Activated CD4-positive, alpha-beta T cell treated with anti-CD3 and anti-CD28 coated beads, Interleukin-2, amount 10 ng/mL, durations not matched to agents 7 days and 5 days (primary cell): ENCODE measurements at places on chromosomes 1 and 21.

GRCh38 chr1:232301246-232301645 is 328.7 kb downstream of the SIPA1L2 start:
- no peak for DNase-seq

DNA sequence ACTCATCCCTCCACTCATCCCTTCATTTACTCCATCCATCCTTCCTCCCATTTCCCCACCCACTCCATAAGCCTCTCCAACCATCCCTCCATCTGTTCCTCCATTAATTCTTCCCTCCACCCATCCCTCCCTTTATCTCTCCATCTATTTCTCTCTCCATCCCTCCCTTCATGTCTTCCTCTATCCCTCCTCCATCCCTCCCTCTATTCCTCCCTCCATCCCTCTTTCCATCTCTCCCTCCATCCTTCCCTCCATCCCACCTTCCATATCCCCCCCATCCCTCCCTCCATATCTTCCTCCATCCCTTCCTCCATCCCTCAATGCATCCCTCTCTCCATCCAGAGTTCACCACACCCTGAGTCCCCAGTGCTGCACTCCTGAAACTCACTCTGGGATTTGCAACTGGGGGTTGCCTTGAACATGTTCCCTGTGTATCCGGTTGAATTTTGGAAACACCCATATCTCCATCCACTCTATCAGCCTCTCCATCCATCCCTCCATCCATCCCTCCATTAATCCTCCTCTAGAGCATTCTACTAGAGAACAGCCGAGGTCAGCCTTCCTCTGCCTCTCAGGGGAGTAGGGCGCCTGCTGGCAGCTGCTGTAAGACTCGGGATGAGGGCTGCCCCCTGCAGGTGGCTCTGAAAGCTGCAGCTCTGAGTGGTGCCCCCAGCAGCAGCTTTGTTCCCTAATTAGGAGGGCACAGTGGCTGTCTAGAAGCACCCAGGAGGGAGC is 39.4 kb downstream of the ABCG1 start:
- peak; percentile 84 for DNase-seq

GRCh38 chr1:22326372-22326915 is 125.2 kb upstream of the ZBTB40 start:
- DNase-seq, result no peak

- DNase-seq, result no peak
These were observed 167.2 kb upstream of the IRF2BP2 start for GRCh38 chr1:234776876-234777855.

- DNase-seq, result no peak
These were observed 25.5 kb upstream of the RGS8 start for GRCh38 chr1:182709855-182710254.

DNA sequence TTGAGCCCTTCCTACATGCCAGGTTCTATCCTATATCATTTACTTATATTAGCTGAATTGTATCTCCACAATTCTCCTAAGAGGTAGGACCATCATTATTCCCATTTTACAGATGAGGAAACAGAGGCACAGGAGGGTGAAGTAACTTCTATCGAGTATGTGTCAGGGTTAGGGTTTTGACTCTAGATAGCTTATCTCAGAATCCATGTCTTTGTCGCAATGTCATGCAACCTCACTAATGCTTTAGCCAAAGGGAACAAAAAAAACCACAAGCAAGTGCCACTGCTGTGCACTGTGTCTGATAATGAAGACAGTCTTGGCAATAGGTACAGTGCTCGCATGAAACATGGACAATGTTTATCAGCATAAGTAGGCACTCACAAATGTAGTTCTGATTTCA is 95.4 kb upstream of the CLDN14 start:
- DNase-seq, result no peak

- DNase-seq, result no peak
These were observed 392.9 kb downstream of the DSCAM start for GRCh38 chr21:40454057-40454456.

DNA sequence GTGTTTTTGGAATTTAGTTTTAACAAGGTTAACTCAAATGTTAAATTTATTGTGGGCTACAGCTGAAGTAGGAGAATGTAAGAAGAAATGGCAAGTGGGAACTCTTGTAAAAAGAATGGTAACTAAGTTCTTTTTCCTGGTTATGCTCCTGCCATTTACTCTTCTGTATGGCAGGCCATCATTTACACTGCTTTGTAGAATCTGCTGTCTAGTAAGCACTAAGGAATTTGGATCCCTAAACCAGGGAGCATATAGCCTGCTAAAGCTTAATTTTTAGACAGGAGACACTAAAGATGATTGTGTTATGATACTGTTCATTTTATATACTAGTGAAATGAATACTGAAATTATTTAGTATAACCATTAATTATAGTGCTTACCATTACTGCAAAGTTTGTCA is 85.3 kb downstream of the CAMTA1 start:
- DNase-seq, result no peak

GRCh38 chr1:60802884-60803283 is 279.5 kb upstream of the NFIA start:
- no peak for DNase-seq

DNA sequence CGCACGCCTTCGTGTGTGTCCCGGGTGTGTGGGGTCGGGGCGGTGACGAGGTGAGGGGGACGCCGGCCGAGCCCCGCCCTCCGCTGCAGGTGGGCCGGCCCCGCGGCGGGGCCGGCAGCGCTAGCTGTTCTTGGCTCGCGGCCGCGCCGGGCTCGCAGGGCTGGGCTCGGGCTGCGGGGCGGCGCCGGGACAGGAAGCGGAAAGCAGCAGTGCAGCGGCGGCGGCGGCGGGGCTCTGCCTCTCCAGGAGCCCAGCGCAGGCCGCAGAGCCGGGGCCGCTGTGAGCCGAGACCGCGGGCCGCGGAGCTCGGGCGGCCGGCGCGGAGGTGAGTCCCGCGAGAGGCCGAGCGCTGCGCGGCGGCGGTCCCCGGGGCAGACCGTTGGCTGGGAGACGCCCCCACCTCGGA is at the start of gene VANGL1:
Gene VANGL1 (plus strand): TSS at position 209 of the 406 bp plus-strand sequence. CDS start 9,444 bp downstream, outside the sequence.
- peak; percentile 69 for DNase-seq

DNA sequence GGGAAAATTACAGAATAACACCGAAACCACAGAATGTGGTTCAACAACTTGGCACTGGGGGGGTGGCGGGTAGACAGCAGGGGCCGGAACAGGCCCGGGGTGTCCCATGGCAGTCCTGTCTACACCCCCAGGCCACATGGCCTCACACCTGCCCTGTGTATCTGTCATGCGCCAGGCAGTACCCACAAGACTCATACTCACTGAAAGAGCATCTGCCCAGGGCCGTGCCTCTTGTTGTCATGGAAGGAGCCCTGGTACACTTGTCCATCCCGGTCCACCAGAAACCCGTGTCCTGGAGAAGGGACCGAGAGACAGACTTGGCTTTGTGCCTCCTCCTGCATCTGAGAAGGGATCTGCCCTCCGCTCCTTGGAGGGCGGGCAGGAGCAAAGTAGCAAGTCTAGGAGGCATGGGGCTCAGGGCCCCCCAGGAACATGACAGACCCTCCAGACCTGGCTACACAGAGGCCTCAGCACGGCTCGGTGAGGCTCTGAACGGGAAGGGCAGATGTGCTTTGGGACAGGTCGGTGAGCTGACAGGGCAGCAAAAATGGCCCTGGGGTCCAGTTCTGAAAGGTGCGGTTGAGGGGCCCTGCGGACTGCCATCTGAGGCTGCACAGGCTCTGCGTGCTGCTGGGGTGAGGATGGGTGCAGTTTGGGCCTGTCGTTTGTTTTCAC is 5.6 kb downstream of the MORN1 start:
- DNase-seq, result no peak

DNA sequence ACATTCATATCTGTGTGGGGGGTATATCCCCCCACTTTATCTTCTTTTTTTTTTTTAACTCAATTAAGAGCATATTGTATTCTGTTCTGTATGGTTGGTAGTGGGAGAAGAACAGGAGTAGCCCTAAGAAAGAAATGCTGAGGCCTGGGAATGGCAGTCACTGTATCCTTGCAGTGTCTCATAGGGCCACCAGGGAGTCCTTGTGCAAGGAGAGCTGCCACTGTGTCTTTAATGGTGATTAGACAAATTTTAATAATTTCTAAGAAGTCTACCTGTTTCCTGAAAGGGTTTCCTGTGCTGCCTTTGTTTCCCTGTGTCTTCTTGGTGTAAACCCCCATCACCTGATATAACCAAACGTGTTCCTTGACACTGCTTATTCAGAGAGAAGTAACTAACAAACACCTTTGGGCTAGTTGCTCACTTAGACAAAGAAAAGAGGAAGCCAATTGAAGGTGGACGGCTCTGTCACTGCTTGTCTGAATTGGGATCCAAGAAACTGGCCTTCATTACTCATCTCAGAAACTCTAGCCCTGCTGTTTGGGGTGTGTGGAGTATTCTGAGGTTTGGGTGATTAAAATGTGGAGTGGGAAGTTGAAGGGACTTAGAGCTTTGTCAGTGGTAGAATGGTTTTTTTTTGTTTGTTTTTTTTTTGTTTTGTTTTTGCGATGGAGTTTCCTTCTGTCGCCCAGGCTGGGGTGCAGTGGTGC is 15.2 kb downstream of the GIPC2 start:
- DNase-seq, result no peak

DNA sequence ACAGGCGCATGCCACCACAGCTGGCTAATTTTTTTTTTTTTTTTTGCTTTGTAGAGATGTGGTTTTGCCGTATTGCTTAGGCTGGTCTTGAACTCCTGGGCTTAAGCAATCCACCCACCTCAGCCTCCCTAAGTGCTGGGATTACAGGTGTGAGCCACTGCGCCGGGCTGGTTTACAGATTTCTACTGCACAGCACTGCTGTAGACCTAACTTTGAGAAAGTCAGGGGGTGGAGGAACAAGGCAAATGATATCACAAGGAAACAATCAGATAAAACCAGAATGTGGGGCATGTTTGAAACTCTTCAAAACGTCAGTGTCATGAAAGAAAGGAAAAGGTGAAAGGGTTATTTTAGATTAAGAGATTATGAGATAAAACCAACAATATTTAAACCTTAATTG is 45.3 kb downstream of the URB2 start:
- DNase-seq, result no peak

- DNase-seq, result no peak
These were observed 171.1 kb upstream of the LHX8 start for GRCh38 chr1:74963120-74963519.

- DNase-seq, result no peak
These were observed 1355.8 kb upstream of the PRMT6 start for GRCh38 chr1:105700723-105701122.

DNA sequence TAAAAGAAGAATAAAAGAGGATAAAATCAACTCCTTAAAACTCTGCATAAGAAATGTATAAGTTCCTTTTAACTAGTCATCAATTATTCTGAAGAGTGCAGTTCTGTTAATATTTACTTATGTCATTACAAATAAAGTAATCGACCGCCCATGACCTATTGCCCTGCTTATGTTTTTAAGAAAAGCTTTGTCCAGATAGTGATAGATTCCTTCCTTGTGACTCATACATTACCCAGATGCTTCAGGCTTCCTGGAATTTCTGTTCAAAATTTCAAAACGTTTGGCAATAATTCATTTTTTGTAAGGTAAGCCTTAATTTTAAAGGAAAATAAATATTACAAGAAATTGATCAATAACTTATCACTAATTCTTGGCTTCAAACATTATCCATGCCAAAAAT is 918.2 kb upstream of the ADGRL2 start:
- no peak for DNase-seq
